ENCODE measurements at places on chromosomes 11 and 22.

- DNase-seq: no peak
Observed at GRCh38 chr22:35893698-35894097, 134.9 kb downstream of the RBFOX2 start.

DNA sequence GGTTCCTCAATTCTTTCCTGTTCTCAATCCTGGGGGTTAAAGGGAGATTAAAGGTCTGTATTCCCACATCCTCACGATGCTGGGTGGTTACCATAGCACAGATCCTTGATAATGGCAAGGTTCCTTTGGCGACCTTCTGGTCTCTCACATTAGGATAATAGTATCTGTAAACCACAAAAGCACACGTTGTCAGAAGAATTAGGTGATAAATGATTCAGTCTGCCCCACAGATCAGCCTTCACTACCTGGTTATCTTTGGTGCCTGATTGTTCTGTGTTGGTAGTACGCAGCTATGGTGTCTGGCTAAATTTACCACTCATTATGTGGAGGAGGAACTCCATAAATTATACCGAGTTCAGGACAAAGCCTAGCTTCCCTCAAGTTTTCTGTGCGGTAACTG, 78.4 kb downstream of the C2CD3 start:
- no peak for DNase-seq

GRCh38 chr22:17540481-17540880, 22.8 kb upstream of the SLC25A18 start:
- DNase-seq: no peak

- DNase-seq: no peak
Observed at GRCh38 chr11:109086931-109087330, 335.1 kb upstream of the C11orf87 start.

GRCh38 chr11:19660076-19660475, 52.6 kb upstream of the NAV2 start:
- DNase-seq: no peak

DNA sequence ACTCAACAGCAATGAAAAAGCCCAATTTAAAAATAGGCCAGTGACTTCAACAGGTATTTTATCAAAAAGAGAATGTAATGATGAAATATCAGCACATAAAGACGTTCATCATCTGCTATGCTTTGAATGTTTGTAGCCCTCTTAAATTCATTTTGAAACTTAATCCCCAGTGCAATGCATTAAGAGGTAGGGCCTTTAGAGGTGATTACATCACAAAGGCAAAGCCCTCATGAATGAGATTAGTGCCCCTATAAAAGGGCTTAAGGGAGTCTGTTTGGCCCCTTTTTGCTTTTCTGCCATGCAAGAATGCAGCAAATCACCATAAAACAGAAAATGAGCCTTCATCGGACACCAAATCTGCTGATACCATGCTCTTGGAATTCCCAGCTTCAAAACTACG, 637.0 kb downstream of the DLG2 start:
- DNase-seq: no peak

DNA sequence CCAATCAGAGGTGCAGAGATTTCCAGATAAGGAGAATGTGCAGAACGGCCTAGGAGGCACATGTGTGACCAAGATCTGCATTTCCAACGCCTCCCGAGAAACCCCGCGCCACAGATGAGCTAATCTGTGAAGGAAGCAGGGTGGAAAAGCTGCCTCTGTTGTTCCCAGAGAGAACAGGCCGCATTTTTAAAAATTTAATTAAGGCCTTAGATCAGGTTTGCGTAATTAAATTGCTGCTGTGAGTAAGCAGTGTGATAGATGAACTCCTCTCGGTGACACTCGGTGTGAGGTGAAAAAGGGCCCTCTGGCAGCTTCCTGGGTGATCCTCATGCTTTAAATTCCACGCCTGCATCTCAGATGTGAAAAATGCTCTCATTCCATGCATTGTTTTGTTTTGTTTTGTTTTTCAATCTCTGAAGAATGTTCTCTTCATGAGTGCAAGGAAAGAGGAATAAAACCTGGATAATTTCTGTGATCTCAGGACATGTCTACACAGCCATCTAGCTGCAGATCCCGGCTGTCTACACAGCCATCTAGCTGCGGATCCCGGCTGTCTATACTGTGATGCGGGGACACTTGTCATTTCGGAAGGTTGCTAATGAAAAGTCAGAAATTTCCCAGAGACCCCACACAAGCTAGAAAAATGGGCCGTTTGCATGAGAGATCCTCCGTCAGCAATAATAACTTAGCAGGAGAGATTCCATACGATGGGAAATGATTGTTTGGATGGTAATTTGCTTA, 1398.9 kb downstream of the BRD1 start:
- DNase-seq: no peak

GRCh38 chr11:127002669-127003259, 2.2 kb upstream of the KIRREL3 start:
- no peak for DNase-seq

- no peak for DNase-seq
Observed at GRCh38 chr11:116840746-116841296, 3.4 kb upstream of the APOA1 start.

- DNase-seq: no peak
Observed at GRCh38 chr11:121696177-121696871, 243.6 kb upstream of the SORL1-AS1 start.

DNA sequence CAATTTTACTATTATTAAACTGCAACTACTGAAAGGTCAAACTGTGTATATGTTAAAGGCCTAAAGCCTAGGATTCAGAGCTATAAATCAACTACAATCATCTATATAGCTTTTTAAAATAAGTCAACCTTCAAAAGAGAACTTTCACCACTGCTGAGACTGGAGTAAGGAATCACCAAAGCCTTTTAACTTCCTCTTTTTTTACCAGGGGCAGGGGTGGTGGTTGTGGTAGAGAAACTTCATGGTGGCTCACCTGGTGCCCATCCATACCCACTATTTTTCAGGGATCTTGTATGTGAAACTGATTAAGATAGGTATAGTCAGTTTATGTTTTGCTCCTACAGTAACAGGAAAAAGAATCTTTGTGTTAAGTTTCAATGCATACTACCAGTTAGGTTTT, 31.5 kb downstream of the TSG101 start:
- no peak for DNase-seq

DNA sequence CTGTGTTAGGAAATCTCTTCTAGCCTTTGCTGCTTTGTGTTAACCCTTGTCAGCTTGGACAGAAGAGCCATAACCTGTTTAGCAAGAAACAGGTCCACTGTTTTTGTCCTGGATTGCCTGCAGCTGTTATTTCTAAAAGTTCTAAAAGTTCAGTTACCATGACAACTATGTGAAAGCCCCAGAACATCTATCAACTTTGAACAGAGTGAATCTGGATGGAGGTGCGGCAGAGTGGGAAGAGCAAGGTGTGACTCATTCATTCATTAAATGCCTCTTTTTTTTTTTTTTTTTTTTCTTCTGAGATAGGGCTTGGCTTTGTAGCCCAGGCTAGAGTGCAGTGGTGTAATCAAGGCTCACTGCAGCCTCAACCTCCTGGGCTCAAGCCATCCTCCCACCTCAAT, 50.5 kb downstream of the RBX1 start:
- DNase-seq: no peak

GRCh38 chr22:38497869-38498268, 8.2 kb downstream of the DDX17 start:
- DNase-seq: no peak

- no peak for DNase-seq
Observed at GRCh38 chr11:33452836-33453624, 195.8 kb downstream of the HIPK3 start.

DNA sequence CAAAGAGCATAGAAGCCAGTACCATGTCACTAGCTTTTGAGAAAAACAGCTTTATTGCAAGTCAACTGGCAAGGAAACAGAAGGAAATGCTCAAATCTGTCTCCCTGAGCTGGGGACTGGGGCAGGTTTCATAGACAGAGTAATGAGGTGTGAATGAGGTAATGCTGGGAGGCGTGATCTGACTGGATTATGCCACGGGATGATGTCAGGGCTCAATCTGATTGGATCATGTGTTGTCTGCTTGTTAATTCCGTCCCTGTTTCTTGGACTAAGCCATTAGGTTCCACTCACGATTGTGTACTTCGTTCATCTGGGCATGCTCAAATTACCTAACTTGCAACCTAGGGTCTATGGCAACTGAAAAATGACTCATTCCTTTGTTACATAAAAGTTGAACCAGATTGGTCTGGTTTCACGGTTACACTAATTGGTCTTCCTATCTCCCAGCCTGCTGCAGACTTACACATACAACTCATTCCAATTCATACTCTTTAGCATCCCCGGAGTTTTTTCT, 20.2 kb upstream of the OR10A5 start:
- no peak for DNase-seq

DNA sequence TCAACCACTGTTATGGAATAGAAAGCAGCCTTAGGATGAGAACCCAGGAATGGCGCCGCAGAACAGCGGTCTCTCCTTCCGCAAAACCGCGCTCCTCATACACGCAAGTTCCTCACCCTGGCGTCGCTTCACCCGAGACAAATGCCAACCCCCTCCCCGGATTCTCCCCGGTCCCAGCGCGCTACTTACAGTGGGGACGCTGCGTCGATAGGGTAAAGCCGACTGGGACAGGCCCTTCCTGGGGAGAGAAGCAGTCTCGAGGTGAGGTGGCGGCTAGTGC, 287 bp downstream of the RPS13 start:
- DNase-seq: no peak

- no peak for DNase-seq
Observed at GRCh38 chr11:12114193-12115033, 4.0 kb downstream of the MICAL2 start.

GRCh38 chr11:8296872-8297271, 33.2 kb upstream of the LMO1 start:
- no peak for DNase-seq

Measured in GOT3 (cell line).